ENCODE measurements at places on chromosomes 5 and 9.

- DNase-seq: no peak
Measured at GRCh38 chr9:126876531-126876930, 16.1 kb downstream of the ZBTB34 start.

GRCh38 chr9:115694014-115694413 lies 459.6 kb upstream of the PAPPA start:
- DNase-seq: no peak

DNA sequence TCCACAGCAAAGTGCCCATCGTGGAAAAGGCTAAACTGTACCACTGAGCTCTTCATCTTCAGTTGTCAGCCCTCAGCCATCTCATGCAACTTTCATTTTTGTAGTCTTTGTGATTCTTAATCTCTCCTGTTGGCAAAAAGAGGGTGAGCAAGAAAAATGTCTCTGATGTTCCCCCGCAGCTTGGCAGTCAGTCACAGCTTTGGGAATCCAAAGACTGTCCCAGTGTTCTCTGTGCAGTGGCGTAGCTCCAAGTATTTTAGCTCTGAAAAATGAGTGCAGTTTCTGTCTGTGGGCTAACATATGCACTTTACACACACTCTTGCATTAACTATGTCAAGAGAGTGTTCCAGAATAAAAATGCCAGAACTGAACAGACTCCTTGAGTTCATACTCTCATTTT lies 372.2 kb downstream of the TMEM232 start:
- no peak for DNase-seq

DNA sequence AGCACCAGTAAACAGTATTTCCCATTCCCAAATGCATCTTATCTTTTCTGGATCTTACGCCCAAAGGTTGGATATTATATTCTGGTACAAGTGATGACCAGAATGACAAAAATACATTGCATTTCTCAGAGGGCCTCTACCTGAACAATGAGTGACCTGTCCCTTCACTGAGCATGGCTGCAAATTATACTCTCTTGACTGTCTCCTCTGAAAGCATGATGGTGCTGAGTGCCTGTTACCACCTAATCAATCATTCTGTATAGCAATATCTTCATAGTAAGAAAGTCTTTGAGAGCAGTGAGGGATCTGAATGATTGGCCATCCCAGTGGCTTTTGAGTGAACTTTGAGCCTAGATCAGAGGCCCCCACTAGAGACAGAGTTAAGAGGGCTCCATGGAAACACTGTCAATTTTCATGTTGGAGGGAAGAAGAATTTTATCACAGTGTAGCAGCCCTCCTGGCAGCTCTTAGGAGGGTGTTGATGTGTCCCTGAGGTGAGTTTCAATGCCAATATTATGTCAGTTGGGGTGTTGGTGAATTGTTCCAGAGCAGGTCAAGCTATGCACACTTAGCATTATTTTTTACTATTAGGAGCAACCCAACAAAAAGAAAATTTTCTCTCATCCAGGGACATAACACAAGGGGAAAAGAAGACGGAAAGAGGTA lies 171.7 kb downstream of the MARCHF11 start:
- DNase-seq: no peak

GRCh38 chr5:42876375-42876844 lies 64.7 kb upstream of the SELENOP start:
- DNase-seq: no peak

GRCh38 chr5:148374690-148375360 lies 8.9 kb upstream of the FBXO38 start:
- DNase-seq: peak; percentile 7

GRCh38 chr9:77158772-77159513 lies 18.4 kb upstream of the VPS13A start:
- DNase-seq: no peak

- no peak for DNase-seq
Measured at GRCh38 chr5:32687499-32687831, 23.7 kb upstream of the NPR3 start.

GRCh38 chr9:129630967-129631673 lies 5.2 kb downstream of the NTMT1 start:
- no peak for DNase-seq

- DNase-seq: no peak
Measured at GRCh38 chr5:9838916-9839315, 208.8 kb upstream of the TAS2R1 start.

- DNase-seq: no peak
Measured at GRCh38 chr5:92041206-92041605, 658.1 kb upstream of the ARRDC3 start.

GRCh38 chr5:21823588-21823987 lies 1029.6 kb downstream of the CDH12 start:
- no peak for DNase-seq

DNA sequence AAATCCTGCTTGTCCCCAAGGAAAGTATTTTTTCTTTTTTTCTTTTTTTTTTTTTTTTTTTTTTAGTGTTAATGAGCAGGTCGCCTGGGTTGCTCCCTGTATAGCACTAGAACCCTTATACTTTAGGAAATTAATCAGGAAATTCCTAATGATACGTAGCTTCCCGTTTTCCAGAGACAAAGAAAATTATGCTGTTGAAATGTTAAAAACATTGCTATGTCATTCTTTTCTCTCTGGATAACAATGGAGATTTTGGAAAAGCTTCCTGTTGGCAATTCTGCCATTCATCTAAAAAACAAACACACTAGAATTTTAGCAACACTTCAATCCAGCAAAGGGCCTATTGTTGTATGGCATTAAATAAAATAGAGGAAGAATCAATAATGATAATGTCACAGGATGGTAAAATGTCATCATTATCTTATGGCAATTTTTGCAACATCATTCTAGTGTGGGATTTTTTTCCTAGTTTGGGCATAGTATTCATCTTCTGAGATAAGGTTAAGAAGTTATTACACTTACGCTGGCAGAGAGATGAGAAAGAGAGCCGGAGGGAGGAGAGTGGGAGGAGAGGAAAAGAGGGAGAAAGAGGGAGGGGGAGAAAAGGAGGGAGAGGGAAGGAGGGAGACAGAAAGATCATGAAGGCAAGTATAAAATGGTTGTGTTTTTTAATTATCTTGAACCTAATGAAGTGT lies 315.8 kb upstream of the PDE4D start:
- no peak for DNase-seq

All from uterus (tissue), 4 donors.